ENCODE measurements at places on chromosomes 4 and X.

DNA sequence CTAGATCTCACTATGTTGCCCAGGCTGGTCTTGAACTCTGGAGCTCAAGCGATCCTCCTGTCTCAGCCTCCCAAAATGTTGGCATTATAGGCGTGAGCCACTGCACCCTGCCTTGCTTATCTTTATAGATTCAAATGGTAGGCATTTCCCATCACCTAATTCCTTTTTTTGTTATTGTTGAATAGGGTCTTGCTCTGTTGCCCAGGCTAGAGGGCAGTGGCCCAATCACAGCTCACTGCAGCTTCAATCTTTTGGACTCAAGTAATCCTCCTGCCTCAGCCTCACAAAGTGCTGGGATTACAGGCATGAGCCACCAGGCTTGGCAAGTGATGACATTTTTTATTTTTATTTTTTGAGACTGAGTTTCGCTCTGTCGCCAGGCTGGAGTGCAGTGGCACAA lies 16.7 kb upstream of the WDR45 start:
- no peak for DNase-seq

- DNase-seq = no peak
These were observed 44.3 kb downstream of the TBC1D9 start for GRCh38 chr4:140711910-140712309.

GRCh38 chrX:21926527-21927278 lies 13.8 kb upstream of the SMS start:
- peak; percentile 83 for DNase-seq

GRCh38 chrX:25389266-25389665 lies 373.5 kb upstream of the ARX start:
- DNase-seq = no peak

DNA sequence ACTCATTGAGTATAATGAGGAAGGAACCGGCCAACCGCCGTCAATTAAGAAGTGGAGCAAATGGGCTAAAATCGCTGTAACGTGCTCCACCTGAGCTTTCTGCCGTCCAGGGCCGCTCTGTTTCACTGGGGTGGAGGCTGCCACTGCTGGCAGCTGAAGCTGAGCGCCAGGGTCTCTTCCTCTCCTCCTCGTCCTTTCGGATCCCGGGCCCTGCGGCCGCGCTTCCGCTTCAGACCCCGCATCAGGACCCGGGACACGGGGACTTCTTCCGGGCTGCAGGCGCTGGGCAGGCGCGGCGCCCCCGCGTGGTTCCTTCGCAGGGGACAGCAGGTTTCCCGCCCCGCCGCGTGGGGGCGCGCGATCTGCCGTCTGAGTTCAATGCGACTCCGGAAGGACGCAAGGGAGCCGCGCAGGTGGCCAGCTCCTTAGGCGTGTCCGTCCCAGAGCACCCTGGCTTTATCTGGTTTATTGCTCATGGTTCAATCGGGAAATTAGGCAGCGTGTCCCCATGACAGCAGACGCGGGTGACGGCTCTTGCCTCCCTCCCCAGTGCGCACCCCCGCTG lies 519.8 kb downstream of the TRIML1 start:
- no peak for DNase-seq

DNA sequence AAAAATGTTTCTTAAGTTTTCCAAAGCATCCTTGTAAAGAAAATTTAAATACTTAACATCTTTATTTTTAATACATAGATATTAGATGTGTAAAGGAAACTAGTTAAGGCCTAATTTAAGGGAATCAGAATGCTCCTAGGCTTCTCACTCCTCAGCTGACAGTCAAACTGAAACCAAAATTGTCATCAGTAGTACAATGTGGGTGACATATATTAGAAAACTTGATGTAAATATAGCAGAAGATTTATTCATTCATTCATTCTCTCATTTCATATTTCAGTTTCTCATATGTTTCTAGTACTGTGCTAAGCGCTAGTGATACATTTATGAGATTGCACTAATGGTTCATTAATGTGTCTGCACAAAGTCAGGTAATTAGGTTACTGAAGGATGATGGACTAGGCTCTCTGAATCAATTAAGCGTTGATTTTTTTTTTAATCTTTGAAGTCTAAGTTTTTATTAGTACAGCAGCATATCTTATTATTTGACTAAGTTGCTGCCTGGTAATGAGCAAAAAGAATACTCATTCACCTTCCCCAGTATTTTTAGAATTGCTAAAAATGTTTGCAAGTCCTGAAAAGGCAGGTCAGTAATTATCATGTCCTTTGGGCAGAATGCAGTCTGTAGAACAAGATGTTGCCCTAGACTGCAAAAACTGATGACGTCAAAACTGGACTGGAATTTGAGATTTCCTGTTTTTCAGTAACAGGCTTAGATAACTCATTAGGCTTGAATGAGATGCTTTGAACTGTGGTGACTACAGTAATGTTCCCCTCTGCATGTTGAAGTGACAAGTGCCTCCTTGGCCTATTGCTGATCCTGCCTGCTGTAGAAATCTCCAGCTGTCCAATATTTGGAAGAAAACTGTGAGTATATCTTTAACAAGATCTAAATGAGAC lies 128.7 kb downstream of the ARHGAP24 start:
- DNase-seq = no peak

DNA sequence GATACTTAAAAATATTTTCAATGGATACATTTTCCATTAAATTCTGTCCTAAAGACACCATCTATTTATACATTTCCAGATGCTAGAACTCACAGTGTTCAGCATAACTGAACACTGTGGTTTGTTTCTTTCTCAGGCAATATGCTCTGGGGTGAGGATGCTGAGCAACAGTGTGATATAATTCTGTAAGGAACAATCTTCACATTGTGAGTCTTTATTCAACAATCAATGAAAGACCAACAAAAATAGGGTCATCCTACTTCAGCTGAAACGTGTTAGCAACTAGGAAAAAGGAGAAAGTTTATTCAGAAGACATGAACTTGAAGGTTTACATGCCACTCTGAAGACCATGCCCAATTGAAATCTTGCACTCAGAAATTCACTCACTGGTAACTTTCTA lies 284.8 kb downstream of the UNC5C start:
- no peak for DNase-seq

- no peak for DNase-seq
These were observed 180.4 kb upstream of the MID1 start for GRCh38 chrX:10800796-10801195.

GRCh38 chr4:12712648-12713339 lies 771.3 kb downstream of the RAB28 start:
- no peak for DNase-seq

All from amniotic stem cell (primary cell).